Stimulated activated CD8-positive, alpha-beta memory T cell treated with anti-CD3 and anti-CD28 coated beads, Interleukin-15, amount 100 ng/mL, for 4 hours (primary cell): ENCODE measurements at places on chromosomes 12 and 14.

DNA sequence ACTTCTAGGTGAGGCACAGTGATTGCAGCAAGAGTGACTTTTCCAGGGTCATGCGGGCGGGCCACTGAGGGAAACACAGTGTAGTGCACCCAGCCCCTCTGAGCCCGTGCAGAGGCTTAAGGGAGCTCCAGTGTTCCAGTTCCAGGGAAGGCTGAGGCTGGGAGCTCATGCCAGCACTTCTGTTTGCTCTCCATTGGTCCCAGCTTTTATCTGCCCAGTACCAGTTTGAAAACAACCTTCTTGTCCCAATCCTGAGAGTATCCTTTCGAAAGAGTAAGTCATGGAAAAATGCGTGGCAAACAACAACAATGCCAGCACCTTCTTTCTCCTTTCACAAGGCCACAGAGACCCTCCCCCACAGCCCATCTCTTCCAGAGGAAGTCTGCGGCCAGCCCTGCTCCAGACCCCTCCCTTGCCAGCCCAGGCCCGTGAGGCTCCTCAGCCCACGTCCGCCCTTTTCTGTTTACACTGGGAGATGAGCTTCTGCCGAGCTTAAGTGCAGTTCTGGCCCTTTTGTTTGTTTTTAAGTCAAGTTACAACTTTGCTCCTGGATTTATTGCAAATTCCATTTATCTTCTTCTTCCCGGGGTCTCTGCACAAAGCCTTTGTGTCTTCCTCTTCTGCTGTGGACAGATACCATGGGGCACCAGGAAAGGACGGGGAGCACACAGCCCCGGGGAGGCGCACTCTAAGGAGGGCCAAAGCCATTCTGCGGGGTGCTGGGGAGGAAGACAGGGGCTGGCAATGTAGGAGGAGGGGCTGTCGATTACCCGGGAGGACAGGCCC is 185.6 kb downstream of the ZFP36L1 start:
- DNase-seq, result no peak

DNA sequence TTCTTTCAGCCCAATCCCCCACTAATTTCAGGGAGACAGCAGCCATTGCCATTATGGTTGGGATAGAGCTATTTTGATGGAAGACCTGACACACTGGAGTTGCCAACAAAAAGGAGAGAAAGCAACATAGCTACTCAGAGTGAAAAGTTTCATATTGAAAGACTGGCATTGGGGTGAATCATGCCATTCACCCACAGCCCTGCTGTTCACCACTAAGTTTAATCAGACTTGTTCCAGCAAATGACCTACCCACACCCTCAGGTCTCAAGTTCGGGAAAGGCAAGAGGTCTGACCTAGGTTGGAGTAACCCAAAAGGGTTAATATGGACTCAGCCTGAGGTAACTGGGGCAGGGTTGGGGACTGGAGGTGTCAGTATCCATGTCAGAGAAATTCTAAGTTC is 169.2 kb downstream of the PAWR start:
- no peak for DNase-seq

GRCh38 chr14:39912192-39913100 is 480.2 kb upstream of the FBXO33 start:
- no peak for DNase-seq

DNA sequence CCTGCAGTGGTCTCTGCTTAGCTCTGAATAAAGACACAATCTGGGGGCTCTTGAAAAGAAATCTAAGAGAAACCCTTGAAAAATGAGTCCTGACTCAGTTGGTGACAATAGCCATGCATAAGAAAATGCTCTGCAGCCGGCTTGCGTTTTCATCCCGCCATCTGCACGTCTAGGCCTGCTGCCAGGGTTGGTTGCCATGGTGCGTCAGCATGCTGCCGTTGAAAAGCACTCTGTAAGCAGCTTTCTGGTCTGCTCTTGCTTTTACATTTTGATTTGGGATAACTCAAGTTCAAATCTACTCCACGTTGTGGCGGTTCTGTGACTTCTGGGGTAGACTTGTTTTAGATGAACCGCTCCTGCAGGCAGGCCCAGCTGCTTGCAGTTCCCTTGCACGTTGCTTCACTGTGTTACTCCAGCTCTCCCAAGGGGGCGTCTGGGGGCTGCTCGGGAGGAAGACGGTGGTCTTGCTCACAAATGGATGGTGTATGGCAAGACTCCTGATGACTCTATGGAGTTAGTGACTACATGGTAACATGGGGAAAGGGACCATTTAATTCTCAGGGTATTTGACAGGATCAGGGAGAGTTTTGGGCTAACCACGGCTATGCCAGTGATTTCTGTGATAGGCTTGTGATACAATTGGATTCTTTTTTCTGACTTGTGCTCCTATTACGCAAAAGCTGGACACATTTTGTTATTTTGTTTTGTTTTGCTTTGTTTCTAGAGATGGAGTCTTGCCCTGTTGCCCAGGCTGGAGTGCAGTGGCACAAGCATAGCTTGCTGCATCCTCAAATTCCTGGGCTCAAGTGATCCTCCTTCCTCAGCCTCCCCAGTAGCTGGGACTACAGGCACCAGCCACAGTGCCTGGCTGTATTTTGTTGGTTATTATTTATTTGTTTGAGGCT is 15.8 kb downstream of the WNT5B start:
- DNase-seq, result no peak

GRCh38 chr12:42608196-42608825 is 18.8 kb upstream of the PRICKLE1 start:
- no peak for DNase-seq

DNA sequence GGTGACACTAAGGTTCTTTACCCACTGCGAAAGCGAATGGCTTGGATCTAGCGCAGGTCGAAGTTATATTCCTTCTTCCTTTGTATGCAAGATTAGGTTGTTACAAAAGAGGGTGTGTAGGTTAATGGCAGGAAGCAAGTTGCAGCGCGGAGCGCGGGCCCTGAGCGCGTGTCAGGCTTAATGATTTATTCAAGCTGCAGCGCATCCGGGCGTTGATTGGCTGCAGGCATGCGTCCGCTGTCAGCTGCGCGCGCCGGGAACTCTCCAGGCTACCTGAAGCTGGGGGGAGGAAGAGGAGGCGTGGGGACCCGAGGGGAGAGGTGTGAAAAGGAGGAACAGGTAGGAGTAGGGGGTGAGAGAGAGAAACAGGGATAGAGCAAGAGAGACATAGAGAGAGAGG is 7.4 kb downstream of the ASCL1 start:
- DNase-seq, result no peak

DNA sequence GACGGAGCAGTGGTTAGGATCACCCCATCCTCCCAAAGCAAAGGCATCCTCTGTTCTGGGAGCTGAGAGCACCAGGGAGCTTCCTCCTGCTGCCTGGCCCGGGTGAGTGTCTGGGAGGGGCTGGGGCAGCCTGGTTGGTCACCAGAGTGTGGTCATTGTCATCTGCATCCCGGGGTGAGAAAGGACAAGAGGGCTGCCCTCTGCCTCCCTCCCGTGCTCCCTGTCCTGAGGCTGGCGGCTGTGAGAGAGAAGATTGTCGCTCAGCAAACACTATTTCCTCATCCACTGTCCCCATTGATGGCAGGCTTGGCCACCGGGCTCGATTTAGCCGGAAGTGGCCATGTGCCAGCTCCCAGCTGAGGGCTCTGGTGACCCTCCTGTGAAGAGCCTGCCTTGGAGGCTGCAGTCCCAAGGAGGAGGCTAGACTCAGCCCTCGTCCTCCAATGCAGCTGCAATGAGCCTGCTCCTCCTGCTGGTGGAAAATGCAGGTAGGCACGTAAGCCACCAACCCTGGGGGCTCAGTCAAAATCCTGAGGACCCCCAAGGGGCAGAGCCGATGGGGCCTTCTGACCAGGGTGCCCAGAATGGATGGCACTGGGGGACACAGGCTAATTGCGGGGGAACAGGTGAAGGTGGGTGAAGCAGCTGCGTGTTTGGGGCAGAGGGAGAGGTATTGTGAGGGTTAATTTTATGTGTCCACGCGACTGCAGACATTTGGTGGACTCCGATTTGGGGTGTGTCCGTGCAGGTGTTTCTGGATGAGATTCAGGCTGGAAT is 155.7 kb downstream of the KIF26A start:
- no peak for DNase-seq

DNA sequence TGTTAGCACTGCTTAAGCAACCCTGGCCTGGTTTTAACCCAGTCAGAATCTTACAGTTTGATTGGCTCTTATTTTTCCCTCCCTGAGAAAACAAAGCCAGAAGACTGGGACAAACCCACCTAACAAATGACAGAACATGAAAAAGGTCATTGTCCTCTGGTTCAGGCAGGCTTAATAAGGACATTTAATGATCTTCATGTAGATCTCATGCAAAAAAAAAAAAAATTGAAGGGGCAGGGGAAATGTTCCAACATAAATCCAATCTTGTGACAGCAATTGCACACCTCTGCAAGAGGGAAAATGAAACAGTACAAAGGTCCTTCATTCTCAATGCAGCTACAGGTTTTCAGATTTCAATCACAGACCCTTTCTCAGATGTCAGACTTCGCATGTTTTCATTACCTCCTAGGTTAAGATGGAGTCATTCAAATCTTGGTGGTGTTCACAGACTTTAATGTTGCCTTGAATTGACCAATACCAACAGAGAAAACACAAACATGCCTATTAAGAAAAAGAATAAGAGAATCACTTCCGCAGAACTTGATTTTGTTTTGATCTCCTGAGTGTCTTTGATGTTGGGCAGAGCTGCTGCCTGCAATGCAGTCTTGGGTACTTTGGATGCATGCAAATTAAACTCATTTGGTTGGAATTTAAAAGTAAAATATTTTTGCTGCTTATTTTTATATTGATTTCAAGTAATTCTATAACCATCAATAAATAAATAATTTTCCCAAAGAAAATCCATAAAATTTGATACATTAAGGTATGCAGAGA is 359.0 kb downstream of the BTG1 start:
- DNase-seq, result no peak

GRCh38 chr12:122610207-122610606 is 83.2 kb downstream of the KNTC1 start:
- DNase-seq, result no peak

DNA sequence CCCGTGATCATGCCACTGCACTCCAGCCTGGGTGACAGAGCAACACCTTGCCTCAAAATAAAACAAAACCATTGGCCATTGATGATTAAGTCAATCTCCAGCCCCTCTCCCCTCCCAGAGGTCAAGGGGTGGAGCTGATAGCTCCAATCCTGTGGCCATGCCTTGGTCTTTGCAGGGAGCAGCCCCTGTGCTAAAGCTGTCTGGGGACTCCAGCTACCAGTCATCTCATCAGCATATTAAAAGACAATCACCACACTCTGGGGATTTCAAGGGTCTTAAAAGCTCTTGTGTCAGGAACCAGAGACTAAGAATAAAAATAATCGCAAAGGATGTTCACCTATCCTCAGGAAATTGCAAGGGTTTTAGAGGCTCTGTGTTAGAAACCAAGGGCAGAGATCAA is 30.6 kb downstream of the HCAR2 start:
- DNase-seq, result no peak

GRCh38 chr14:80927083-80927989 is 14.2 kb downstream of the CEP128 start:
- no peak for DNase-seq

DNA sequence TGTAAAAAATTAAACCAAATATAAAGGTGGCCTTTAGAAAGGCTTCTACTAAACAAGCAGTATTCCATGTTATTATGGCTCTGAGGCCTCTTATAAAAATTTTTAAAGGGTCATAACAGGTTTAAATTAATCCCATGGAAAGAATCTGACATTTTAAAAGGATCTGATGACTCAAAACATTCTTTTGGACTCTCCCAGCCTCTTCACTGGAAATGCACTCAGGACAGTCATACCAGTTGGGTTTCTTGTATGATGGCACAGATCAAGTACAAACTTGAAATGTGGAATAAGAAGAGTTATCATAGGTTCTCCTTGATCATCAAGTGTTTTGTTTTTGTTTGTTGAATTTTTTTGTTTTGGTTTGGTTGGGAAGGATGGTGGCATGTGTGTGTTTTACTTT is 50.8 kb downstream of the PPP2R5E start:
- DNase-seq, result no peak

GRCh38 chr12:97680751-97681150 is 218.1 kb downstream of the RMST start:
- no peak for DNase-seq

GRCh38 chr12:131139363-131140068 is 185.8 kb downstream of the ADGRD1 start:
- no peak for DNase-seq

DNA sequence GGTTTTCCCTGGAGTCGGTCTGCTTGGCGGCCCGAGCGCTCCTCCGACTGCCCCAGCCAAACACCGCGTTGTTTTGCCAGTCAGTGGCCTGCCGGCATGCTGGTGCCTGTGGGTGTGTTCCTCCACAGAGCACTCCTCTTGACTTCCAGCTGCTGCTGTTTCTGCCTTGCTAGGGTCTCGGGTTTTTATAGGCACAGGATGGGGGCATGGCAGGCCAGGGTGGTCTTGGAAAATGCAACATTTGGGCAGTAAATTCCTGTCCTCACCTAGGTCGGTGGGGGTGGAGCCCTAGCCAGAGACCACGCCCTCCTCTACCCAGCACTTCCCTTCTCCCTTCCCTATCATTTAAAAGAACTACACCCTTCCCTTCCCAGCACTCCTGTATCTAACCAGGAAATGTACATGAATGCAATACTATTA is 34.7 kb upstream of the VASH1 start:
- DNase-seq, result no peak

- no peak for DNase-seq
Measured at GRCh38 chr12:29783773-29784666, at the start of gene TMTC1. Gene TMTC1, minus strand, starts transcription at chr12:29783942. Its CDS starts 191 bp downstream, at chr12:29783751.

DNA sequence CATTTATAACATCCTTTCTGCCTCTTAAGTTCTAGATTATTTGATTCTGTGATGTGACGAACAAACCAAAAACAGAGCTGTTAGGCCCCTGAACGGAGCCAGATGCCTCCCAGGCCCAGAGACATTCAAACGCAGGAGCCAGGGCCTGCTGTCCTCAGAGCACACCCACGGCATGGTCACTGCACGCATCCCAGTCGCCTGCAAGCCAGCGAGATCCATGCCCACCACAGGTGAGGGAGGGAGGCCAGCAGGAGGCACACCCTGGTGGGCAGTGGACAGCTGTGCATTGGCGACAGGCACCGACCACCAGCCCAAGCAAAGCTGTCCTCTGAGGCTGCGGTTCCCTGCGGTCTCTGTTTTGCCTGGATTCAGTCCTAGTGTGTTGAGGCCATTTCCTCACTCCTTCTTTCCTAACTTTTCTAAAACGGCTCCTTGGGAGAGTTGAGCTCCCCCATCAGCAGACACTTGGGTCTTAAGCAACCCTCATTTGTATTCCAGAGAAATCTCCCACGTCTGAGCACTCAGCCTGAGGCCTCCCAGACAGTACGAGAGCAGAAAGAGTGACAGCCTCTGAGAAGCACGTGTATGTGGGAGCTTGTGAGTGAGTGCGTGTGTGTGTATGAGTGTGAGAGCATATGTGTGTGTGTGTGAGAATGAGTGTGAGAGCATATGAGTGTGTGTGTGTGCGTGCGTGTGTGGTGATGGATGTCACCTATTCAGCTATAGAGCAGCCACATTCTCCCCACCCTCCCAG is 81.2 kb downstream of the CHGA start:
- no peak for DNase-seq

DNA sequence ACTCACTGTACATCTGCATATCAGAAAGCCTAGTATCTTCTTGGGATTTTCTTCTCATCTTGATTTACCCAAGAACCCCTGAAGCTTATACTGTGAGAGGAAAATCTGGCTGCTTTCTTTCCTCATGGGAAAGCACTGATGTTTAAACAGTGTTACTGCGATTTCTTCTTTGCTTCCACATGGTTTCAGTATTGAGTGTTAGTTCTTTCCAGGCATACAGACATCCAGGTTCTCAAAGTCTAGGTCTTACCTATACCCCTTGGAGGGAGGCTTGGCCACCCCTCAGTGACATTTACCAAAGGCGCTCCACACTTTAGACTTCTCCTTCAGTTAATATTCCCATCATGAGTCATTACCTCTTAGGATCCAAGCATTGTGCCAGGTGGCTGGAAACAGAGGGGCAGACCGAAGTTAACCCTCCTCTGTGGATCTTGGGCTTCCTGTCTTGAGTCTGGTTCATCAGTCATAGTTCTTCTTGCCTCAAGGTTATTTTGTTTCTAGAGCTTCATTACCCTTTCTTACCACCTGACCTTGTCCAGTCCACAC is 79.1 kb downstream of the TMEM117 start:
- no peak for DNase-seq
